ENCODE measurements at places on chromosomes 3 and 15.

DNA sequence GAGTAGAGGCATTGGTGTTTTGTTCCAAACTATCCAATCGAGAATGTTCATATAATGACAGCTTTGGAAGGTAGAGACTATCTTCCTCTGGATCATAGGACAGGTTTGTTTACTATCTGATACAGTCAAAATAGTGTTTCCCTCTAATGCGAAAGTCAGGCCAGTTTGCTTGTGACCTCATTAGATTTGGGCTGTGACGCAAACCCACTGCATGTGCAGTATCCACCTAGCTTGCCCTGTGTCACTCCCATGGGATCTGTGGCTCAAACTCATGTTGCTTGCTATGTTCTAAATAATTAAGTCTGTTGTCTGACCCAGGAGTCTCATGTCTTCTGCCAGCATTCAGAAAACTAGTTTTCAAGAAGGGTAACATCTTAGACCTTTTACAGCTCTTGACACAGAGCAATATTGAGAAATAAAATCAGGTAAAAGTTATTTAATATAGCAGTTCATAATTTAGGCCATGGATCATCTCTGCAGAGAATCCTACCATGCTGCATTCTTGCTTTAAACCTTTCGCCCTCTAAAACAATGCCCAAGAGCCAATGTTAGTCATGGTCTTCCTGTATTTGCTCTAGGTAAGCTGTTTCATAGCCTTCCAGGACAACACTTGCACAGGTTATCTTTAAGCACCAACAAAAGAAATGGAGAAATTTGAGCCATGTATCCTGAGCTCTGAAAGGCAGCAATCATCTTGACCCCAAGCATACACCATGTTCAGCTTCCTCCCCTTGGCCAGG is 26.4 kb downstream of the NIT2 start:
- DNase-seq: no peak

DNA sequence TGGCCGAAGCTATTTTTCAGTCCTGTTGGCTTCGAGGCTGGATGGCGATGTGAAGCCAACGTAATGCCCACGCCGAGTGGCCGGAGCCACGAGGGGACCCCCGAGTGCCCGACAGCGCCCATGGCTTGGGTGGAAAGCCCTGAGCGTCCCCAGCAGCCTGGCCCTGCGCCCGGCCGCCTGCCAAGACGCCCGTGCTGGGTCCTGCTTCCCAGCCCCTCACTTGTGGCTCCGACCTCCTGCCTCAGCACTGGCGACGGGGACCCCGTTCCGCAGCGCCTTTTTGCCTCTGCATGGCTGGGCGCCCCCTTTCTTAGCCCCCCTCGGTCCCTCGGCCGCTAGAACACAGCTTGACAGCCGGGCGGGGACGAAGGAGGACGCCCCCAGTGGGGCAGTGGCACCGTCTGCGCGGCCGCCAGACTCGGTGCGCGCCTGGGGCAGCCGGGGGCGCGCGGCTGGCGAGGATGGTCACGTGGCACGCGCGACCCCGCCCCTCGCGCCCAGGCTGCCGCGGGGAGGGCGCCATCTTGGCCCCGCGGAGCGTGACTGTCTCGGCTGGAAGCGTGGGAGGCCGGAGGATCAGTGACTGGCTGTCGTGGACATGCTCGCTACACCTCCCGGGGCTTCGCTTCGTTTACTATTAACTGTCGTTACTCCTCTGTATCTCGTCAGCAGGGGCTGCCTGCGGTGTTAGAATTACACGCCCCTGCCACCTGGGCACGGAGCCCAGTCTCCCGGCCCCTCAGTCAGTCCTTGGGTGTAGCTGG is 626 bp upstream of the GPR176 start:
- DNase-seq: peak; percentile 47

DNA sequence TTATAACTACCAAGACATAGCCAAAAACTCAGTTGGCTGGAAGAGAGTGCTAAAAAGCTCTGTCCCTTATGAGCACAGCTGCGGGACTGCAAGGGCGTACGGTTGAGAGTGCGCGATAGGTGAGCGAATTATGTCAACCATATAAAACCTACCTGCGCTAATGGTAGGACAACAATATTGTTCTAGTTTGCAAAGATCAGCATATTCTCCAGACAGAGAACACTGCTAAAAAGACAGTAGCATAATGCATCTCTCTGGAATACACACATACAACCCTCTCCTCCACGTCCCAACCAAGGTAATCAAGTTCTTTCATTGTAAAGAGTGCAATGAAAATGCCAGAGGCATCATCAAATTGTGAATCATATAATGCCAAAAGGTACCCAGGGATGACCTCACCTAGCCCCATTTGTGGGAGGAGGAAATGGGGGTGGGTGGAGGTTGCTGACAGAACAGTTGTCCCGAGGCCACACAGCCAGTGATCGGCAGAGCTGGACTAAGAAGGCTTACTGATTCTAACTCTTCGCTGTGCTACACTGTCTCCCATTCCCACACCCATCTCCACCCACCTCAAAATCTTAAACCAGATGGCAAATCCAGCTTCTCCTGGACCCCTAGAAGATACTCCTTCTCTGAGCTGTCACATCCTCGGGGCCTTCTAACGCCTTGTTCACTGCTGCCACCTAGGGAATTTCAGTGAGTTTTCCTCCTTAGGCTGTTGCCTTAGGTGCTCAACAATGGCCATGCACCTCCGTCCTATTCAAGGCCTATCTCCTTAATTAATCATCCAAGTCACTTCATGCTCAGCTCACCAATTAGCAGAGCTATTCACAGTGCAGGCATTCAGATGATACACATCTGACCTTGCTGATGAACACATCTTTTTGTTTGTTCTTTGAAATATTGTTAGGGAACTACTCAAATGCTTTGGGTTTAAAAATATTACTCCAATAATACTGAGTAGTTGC is 60.7 kb downstream of the RPL22L1 start:
- peak; percentile 48 for DNase-seq

- DNase-seq: no peak
These were observed 25.9 kb downstream of the RNF111 start for GRCh38 chr15:59013246-59013873.

Data from skeletal muscle cell (primary cell).